Pancreas (tissue), 10 donors: ENCODE measurements at places on chromosomes 3 and 15. TPM values are rescaled to one million over a fixed set of nuclear protein-coding genes. Genes with fewer than 3 reads are reported as not detected.

GRCh38 chr3:34323517-34323916 lies 525.1 kb downstream of the PDCD6IP start:
- no peak overlapping the region for H3K4me3 ChIP-seq
- no peaks in the 10 kb centered on the region for H3K27me3 ChIP-seq
- DNase-seq: no peak
- no peaks in the 10 kb centered on the region for H3K4me1 ChIP-seq

DNA sequence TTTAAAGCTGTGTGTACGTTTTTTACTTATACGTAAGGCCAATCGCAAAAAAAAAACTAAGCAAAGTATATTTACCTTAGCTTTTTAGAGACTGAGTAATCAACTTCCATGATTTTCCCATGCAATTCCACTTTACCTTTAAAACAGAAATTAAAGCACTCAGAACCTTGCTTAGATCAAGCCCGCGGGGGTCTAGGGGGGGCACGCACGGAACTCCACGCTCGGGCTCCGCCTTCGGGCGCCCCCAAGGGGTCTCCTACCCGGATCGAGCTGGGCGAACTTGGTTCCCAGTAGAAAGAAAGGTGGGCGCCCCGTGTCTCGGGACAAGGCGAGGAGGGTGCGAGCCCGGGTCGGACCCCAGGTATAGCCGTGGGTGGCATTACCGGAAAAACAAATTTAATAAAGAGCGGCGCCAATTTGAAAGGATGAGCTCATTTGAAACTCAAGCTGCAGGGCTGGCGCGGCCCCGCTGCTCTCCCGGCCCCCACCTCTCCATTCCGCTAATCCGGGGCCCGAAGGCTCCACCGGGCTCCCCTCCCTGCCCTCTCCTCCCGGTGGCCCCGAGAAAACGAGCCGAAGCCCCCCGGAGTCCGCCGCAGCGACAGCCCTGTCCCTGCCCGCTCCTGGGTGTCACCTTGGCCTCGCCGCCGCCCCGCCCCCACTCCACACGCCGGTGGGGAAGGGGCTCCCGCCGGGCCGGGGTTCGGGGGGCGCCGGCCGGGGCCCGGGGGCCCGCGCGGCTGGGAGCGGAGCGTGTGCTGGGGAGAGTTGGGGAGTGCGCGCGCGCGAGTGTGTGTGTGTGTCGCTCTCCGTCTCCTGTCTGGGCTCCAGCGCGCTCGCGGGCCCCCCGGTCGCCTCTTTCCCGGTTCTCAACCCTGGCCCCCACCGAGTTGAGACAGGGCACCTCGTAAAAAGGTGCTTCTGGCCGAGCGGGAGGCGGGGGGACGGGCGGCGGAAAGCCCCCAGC lies 1.5 kb downstream of the IGF2BP2 start:
- DNase-seq: peak; percentile 25
- H3K27me3 ChIP-seq: no peaks in the 10 kb centered on the region
- H3K4me3 ChIP-seq: peak overlapping the region; percentile 53
- H3K4me1 ChIP-seq: no peaks in the 10 kb centered on the region

GRCh38 chr3:50150863-50151686 lies 4.0 kb upstream of the SEMA3F start:
- H3K4me3 ChIP-seq: no peak overlapping the region
- H3K27ac ChIP-seq: no peak overlapping the region
- H3K4me1 ChIP-seq: peaks cover 3% of the 10 kb centered on the region
- no peaks in the 10 kb centered on the region for H3K27me3 ChIP-seq

GRCh38 chr3:155368786-155369185 lies 75.3 kb upstream of the STRIT1 start:
- no peak overlapping the region for H3K27ac ChIP-seq
- no peak overlapping the region for H3K4me3 ChIP-seq
- no peak for DNase-seq
- H3K4me1 ChIP-seq: no peaks in the 10 kb centered on the region
- H3K36me3 ChIP-seq: no peaks in the 10 kb centered on the region

- no peaks in the 10 kb centered on the region for H3K36me3 ChIP-seq
- DNase-seq: no peak
- no peak overlapping the region for H3K4me3 ChIP-seq
These were observed 270.5 kb upstream of the ADAMTS9 start for GRCh38 chr3:64958199-64958843.

DNA sequence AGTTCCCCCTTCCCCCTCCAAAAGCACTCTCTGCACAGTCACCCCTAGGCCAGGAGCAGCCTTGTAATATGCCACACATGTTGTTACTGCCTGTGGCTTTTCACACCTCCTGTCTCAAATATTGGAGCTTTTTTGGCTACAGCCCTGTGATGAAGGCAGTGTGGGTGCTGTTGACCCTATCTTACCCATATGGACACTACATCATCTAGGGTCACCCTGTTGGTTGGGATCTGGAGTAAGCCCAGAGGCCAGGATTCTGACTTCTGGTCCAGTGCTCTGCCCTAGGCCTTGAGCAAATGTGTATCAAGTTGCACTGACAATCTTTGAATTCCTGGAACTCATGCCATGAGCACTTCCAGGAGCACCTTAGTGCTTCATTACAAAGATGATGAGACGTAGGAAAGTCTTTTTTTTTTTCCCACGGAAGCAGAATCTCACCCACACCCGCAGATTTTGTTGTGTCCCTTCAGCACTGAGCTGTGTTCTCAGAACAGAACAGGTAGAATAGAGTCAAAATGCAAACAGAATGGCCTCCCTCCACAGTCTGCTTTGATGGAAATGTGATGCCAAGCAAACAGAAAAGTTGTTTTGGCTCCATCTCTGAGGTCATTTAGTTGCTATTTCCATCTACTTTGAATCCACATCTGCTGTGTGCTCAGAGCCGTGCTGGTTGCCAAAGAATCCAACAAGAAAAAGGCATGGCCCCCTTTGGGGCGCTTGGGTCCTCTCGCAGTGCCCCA lies 49.6 kb downstream of the SMAD3 start:
- peak overlapping the region; percentile 46 for H3K27ac ChIP-seq
- H3K4me1 ChIP-seq: peaks cover 20% of the 10 kb centered on the region
- no peaks in the 10 kb centered on the region for H3K27me3 ChIP-seq
- no peaks in the 10 kb centered on the region for H3K36me3 ChIP-seq
- DNase-seq: no peak

GRCh38 chr15:68781766-68782588 lies 38.7 kb downstream of the ANP32A start:
- no peaks in the 10 kb centered on the region for H3K27me3 ChIP-seq
- peak overlapping the region; percentile 52 for H3K27ac ChIP-seq
- no peak for DNase-seq
- H3K4me3 ChIP-seq: no peak overlapping the region

GRCh38 chr15:101614001-101614585 lies 38.1 kb downstream of the TM2D3 start:
- H3K36me3 ChIP-seq: no peaks in the 10 kb centered on the region
- no peak for DNase-seq
- no peak overlapping the region for H3K4me3 ChIP-seq
- no peaks in the 10 kb centered on the region for H3K27me3 ChIP-seq

DNA sequence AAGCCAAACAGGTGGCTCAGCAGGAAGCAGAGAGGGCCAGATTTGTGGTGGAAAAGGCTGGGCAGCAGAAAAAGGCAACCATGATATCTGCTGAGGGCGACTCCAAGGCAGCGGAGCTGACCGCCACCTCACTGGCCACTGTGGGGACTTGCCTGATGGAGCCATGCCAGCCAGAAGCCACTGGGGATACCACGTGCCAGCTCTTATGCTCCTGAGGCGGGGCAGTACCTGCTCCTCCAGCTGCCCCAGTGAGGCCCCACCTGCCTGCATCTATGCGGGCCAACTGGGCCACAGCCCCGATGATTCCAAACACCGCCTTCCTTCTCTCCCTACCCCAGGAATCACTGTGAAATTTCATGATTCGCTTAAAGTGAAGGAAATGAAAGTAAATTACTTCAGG lies 22.9 kb upstream of the ARIH1 start:
- no peaks in the 10 kb centered on the region for H3K36me3 ChIP-seq
- no peaks in the 10 kb centered on the region for H3K27me3 ChIP-seq
- no peak overlapping the region for H3K4me3 ChIP-seq
- no peaks in the 10 kb centered on the region for H3K4me1 ChIP-seq
- DNase-seq: peak; percentile 45
- H3K27ac ChIP-seq: no peak overlapping the region

DNA sequence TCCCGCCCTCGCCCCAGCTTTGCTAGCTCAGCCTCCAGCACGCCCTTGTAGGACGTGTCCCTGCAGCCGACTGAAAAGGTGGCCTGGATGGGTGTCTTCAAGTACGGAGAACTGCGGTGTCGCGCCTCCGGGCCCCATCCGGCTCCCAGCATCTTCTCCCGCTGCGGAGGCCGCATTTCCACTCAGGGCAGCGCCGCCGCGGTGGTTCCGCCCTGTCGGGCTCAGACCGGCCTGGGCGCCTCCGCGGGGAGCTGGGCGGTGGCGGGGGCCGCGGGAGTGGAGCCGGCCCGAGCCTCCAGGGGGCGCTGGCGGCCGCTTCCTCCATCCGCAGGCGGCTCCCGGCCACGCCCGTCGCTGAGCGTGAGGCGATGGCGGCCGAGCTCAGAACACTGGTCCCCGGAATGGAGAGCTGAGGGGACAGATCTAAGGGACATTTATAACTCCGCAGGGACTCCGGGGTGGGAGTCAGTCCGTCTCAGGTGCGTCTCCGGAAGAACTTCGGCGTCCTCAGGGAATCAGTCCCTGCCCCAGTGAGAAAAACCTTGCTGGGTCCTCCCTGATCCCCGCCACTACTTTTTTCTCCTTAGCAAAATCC lies 13.6 kb upstream of the SMCO1 start:
- no peaks in the 10 kb centered on the region for H3K27me3 ChIP-seq
- H3K4me3 ChIP-seq: peak overlapping the region; percentile 39
- no peaks in the 10 kb centered on the region for H3K4me1 ChIP-seq
- peak overlapping the region; percentile 39 for H3K27ac ChIP-seq

DNA sequence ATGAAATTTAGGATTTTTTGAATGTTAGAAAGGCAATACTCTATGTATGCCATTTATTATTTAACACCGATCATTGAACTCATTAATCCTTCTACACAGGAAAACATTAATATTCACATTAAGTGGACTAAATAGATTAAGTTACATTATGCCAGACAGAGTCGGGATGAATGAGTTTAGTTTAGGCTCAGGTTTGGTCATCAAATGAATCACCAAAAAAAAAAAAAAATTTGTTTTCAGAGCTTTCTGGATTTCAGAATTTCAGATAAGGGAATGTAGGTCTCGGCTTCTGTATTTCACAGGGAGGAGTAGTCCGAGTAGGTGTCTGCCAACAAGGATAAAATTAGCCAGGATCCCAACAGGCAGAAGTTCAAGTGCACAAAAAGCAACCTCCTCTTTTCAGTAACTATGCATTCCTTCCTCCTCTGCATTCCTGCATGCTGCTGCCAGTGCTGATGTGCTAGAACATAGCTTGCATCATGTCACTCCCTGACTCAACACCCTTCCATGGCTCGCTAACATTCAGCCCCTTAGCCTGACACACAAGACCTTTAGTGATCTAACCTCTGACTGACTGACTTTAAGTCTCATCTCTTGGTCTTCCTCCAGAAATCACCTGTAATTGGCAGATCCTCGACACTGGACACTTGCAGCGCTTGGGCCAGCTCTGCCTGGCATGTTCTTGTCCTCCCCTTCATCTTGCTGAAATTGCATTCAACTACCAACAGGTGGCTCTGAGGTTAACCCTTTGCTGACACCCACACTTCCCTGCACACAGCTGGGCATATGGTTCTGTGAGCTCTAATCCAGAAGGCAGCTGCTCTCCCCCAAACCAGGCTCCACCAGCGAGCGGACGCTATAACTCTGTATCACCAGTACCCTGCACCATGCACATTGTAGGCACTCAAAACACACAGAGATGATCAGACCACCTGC lies 145.4 kb upstream of the PROK2 start:
- H3K4me3 ChIP-seq: no peak overlapping the region
- no peaks in the 10 kb centered on the region for H3K36me3 ChIP-seq
- H3K4me1 ChIP-seq: no peaks in the 10 kb centered on the region
- no peaks in the 10 kb centered on the region for H3K27me3 ChIP-seq

DNA sequence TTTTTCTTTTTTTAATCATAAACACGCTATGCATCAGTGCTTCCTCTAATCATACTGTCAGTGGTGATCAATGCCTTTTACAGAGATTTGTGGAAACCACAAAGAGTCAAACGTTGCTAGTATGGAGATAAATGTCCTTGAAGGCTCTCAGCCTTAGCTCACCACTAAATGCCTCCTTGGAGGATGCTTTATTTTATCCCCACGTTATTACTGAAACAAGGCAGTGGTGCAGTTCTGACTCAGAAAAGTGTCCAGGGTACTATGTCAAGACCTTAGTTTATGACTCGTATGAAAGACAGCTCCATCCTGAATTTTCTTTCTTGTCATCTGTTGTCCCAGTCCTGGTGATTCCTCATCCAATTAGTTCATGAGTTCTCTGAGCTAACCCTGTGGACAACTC lies 1146.7 kb downstream of the IGSF11 start:
- no peaks in the 10 kb centered on the region for H3K27me3 ChIP-seq
- H3K4me3 ChIP-seq: no peak overlapping the region
- no peak for DNase-seq
- H3K36me3 ChIP-seq: no peaks in the 10 kb centered on the region
- H3K4me1 ChIP-seq: no peaks in the 10 kb centered on the region

GRCh38 chr3:156518726-156519125 lies 36.2 kb downstream of the SSR3 start:
- no peak overlapping the region for H3K27ac ChIP-seq
- no peaks in the 10 kb centered on the region for H3K4me1 ChIP-seq
- no peak overlapping the region for H3K4me3 ChIP-seq

- H3K4me3 ChIP-seq: peak overlapping the region; percentile 16
- DNase-seq: no peak
- peaks cover 28% of the 10 kb centered on the region for H3K4me1 ChIP-seq
- no peaks in the 10 kb centered on the region for H3K27me3 ChIP-seq
- H3K27ac ChIP-seq: peak overlapping the region; percentile 95
- no peaks in the 10 kb centered on the region for H3K36me3 ChIP-seq
These were observed 1.7 kb upstream of the HES1 start for GRCh38 chr3:194134231-194134756.

DNA sequence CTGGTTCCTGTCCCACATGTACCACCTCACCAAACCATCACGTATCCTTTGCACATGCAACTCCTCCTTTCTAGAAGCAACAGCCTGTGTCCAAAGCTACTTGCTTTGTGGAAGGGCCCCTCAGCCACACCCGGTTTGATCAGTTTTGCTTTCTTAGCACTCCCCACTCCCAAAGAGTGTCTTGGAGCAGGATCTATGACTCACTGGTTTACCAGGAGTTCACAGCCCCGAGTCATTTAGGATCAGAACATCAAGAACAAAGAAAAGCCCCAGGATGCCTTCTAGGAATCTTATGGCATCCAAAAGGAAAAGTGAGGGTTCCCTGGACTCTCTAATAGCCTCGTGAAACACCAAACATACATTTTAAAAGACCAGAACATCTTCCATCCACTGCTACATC lies 50.7 kb upstream of the IGF1R start:
- no peak overlapping the region for H3K27ac ChIP-seq
- no peak overlapping the region for H3K4me3 ChIP-seq
- DNase-seq: no peak
- H3K4me1 ChIP-seq: no peaks in the 10 kb centered on the region
- H3K36me3 ChIP-seq: no peaks in the 10 kb centered on the region

TNFSF10 gene
- total RNA-seq: 32.9 TPM

RTP3 gene
- not detected for total RNA-seq

STRA6 gene
- total RNA-seq: not detected

VPS8 gene
- 17.6 TPM for total RNA-seq

TYRO3 gene
- total RNA-seq: 8.5 TPM

STARD9 gene
- total RNA-seq: 1.2 TPM

SLC24A5 gene
- not detected for total RNA-seq
